Activated T-helper 1 cell treated with Interleukin-2 at 50 U/mL for 16 hours (primary cell): ENCODE measurements at places on chromosomes 2 and 18.

- no peak for DNase-seq
These were observed 52.8 kb downstream of the GALNT1 start for GRCh38 chr18:35634323-35634722.

DNA sequence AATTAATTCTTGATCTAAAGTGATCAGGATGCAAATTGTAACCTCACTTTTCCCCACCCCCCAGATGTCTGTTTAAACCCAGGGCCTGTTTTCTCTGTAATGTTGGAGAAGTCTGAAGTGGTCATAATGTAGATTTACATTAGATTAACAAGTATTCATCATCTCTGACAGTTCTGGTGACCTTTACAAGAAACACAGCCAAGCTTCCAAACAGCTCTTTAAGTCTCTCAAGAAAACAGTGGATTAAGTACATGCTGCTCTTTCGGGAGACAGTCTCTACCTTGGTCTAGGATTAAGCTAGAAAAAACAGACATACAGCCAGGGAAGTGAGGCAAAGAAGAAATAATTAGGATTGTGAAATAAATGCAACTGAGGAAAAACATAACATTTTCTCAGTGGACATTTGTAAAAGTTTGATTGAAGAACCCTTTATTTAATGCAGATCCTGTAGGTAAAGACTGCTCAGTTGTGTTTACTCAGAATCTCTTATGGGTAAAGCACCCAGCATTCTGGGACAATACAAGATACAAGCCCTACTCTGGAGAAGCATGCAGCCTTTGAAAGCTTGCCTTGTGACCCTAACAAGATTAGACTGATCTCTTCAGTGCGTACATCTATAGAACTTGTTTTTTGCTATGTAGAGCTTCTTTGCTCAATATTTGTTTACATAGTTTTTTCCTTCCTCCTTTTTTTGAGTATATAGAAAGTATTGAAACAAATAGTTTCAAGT lies 203.9 kb downstream of the PHLPP1 start:
- DNase-seq: no peak

DNA sequence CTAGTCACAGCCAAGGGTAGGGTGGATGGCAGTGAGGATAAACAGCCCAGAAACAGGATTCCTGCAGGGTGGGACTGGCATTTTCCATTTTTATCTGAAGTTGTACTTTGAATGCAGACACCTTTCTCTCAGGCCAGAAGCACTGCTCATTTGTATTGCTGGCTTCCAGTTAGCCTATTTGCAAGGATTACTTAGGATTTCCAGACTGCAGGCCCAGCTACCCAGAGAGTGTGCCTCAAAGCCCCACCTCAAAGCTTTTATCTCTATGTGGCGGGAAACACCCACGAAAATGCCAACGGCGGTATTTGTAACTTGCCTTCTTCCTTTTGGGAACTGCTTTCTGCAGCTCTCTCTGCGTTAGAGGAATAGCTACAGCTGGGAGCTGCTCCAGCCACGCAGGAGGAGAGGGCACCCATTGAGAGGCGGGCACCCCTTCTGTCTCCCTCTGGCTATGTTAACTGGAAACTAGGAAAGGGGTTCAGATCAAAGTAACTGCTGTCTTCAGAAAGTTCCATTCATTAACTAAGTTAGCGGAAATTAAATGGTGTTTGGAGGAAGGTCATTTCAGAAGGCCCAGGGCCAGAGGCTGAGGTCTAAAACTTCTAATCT lies 144.9 kb downstream of the TGIF1 start:
- DNase-seq: no peak

DNA sequence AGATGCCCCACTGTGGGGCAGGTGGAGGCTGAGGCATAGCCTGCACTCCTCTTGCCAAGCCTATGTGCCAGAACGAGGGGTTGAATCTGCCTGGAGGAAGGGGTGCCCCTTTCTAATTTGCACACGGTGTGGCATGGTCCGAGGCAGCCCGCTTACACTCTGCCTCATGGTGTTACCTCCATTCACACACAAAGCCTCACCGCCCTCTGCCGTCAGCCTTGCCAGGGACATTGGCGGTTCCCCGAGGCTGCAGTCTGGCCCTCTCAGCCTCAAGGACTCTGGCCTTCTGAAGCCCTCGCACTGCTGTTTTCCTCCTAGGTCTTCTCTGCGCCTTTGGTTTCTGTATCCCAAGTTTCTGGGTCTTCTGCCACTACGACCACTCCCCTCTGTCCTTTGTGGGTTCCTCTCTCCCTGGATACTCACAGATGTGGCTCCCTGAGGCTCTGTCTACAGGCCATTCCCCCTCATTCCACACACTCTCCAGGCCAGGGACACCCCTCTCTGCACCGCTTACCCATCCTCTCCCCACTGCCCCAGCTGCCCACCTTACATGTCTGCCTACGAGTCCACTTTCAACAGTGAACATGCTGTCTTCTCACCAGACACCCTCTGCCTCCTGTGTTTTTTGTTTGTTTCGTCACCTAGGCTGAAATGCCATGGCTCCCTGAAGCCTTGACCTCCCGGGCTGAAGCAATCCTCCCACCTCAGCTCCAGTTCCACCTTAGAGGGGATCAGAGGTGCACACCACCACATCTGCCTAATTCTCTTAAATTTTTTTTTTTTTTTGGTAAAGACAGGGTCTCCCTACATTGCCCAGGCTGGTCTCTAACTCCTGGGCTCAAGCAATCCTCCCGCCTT lies 7.9 kb upstream of the ASPRV1 start:
- no peak for DNase-seq

DNA sequence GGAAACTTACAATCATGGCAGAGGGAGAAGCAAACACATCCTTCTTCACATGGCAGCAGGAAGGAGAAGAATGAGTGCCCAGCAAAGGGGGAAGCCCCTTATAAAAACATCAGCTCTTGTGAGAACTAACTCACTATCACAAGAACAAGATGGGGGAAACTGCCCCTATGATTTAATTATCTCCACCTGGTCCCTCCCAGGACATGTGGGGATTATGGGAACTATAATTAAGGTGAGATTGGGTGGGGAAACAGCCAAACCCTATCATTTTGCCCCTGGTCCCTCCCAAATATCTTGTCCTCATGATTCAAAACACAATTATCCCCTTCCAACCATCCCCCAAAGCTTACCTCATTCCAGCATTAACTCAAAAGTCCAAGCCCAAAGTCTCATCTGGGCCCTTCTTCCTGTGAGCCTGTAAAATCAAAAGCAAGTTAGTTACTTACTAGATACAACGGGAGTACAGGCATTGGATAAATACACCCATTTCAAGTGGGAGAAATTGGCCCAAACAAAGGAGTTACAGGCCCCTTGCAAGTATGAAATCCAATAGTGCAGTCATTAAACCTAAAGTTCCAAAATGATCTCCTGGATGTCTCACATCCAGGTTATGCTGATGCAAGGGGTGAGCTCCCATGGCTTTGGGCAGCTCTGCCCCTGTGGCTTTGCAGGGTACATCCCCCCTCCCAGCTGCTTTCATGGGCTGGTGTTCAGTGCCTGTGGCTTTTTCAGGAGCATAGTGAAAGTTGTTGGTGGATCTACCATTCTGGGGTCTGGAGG lies 122.3 kb downstream of the MYCN start:
- DNase-seq: no peak

DNA sequence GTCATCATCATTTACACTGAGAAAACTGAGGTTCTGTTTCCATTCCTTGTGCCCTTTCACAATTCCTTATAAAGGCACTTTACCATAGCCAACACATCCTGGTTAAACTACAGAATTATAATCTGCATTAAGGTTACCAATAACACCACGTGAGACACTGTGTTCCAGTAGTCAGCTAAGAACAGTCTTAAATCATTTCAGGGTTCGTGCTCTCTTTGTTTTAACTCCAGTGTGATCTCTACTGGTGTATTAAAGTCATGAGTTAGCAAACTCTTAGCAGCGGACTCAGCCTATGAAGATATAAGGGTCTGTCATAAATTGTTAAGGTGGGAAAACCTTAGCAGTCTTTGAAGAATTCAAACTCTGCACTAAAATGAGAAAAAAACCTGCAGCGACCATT lies 53.0 kb downstream of the TCF4 start:
- no peak for DNase-seq

DNA sequence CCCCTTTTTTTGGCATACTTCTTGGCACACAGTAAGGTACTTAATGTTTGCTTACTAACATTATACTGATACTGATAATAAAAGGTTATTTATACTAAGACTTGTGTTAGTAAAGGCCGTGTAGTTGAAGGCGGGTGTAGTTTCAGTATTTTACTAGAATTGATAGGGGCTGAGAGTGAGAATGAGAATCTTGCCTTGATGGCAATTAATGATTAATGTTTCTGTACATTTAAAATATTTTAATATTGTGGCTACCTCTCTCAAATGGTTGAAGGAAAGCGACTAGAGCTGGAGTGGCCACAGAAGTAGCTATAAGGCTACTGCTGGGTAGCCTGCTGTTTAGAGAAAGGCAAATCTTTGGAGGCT lies 29.3 kb downstream of the PELI1 start:
- DNase-seq: no peak

DNA sequence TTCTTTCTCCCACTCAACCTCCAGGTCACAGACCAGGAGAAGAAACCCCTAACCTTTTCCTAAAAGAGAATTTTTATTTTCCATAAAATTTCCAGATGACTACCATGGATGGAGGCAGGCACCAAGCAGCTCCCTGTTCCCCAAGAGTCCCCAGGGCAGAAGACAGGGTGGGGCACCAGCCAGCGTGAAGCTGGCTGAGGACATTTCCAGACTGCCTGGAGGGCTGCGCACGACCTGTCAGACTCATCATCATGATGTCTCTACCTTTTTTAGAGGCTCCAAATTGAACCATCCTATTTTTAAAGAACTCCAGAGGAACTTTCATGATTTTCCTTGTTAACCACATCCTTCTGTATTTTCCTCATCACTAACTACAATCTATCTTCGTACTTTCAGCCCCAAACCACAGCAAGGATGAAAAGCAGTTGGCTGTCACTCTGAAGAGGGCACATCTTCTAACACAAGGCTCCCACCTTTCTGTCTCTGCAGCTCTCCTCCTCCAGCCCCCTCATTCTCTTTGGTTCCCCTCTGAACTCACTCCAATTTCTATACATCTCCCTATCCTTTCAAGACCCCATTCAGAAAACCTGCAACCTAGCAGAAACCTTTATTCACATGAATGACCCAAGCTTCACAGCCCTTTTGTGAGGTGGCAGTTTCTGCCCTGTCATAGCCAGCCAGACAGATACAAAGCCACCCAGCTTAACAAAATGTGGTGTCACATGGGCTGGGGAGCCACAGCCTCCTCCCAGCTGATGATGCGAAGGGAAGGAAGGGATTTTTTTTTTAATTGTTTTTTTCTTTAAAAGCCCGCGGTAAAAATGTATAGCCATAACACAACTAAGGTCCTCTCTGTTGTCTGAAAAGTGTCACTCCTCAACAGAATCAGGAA lies 11.1 kb downstream of the AMMECR1L start:
- no peak for DNase-seq

DNA sequence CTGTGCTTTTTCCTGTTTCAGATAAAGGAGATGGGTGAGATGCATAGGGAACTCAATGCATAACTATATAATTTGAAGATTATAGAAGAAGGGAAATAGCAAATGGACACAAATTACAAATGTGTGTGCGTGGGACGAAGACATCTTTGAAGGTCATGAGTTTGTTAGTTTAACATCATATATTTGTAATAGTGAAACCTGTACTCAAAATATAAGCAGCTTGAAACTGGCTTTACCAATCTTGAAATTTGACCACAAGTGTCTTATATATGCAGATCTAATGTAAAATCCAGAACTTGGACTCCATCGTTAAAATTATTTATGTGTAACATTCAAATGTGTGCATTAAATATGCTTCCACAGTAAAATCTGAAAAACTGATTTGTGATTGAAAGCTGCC lies 16.4 kb upstream of the MSH2 start:
- no peak for DNase-seq

GRCh38 chr18:27860701-27861107 lies 316.2 kb downstream of the CDH2 start:
- DNase-seq: no peak

GRCh38 chr2:201959626-201960025 lies 74.0 kb upstream of the FZD7 start:
- no peak for DNase-seq

DNA sequence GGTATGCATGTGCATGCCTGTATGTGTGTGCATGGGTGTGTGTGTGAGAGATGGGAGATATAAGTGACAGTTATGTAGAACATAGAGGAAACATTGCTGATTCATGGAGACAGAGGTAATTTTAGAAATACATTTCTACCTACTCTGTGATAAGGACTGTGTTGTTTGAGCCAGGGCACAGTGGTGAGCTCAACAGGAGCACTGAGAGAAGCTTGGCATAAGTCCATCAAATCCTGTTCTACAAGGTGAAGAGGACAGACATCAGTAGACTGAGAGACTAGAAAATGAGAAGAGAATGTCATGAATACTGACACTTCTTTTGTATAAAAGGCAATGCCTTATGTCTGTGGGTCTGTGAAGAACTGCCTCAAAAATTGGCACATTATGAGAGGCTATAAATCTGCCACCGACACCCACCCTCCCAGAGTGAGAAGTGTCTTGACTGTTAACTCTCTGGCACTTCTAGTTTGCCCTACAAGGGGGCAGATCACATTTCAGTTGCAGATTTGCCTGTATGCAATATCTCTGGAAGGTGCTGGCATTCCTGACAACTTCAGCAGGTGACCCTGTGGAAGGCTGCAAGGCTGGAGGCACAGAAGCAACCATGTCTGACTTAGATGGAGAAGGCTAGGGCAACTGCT lies 962.3 kb upstream of the NRXN1 start:
- DNase-seq: no peak

DNA sequence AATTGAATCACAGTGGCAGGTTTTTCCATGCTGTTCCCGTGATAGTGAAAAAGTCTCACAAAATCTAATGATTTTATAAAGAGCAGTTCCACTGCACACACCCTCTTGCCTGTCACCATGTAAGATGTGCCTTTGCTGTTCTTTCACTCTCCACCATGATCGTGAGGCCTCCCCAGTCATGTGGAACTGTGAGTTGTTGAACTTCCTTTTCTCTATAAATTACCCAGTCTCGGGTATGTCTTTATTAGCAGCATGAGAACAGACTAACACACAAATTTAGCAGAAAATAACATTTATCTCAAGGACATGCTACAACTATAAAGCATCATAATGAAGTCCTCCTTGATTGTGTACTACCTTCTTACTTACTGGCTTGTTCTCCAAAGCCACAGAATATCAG lies 1526.0 kb downstream of the LRP1B start:
- no peak for DNase-seq

DNA sequence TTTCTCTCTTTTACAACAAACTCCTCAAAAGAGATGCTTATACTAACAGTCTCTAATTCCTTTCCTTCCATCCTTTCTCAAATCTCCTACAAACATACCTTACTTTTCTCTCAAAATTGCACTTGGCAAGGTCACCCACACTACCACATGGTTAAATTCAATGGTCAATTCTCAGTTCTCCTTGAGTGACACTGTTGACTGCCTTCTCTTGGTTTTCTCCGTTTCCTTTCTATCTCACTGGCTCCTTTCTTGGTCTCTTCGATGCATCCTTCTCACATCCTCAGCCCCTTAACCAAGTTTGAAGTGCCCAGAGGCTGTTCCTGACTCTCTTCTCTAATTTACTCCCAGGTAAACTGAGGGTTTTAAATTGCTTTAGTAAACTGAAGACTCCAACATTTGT lies 12.5 kb downstream of the C1D start:
- no peak for DNase-seq

- no peak for DNase-seq
These were observed 677.6 kb downstream of the IRS1 start for GRCh38 chr2:226122041-226122440.
